Caki2 (cell line): ENCODE measurements at places on chromosomes 12 and 14. TPM values are rescaled to one million over a fixed set of nuclear protein-coding genes. Genes with fewer than 3 reads are reported as not detected.

DNA sequence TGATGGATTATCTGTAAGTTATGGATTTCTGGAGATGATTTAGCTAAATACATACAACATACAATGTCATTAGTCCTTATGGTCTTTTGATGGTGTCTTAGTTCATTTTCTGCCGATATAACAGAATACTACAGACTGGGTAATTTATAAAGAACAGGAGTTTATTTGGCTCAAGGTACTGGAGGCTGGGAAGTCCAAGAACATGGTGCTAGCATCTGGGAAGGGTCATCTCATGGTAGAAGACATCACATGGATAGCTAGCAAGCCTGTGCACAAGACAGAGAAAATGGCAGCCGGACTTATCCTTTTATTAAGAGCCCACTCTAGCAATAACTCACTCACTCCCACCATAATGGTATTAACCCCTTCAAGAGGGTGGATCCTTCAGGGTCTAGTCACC lies 24.2 kb downstream of the KLHL28 start:
- no peak for DNase-seq

Gene RPS6KL1
- 2.9 and 4.5 TPM in 2 replicates for total RNA-seq

GRCh38 chr12:62537551-62537950 lies 70.9 kb downstream of the MON2 start:
- peak; percentile 18 for DNase-seq

DNA sequence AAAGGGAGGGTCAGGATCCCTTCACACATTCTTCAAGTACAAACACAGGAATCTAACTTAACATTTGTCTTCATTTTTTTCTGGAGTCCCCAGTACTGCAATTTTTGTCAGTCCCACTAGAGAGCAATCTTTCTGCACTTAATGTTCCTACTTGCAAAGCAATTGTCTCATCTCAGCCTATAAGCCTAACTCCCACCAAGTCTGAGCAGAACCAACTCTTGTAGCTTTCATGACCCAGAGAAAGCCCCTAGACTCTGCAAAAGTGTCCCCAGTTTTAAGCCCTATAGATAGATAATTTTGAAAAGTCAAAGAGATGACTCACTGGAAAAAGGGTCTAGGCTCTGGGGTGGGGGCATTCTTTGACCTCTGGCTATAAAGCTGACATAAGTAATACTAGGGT lies 1.8 kb upstream of the ZBTB39 start:
- DNase-seq: peak; percentile 59

GRCh38 chr12:15427913-15428312 lies 105.6 kb downstream of the PTPRO start:
- no peak for DNase-seq

DNA sequence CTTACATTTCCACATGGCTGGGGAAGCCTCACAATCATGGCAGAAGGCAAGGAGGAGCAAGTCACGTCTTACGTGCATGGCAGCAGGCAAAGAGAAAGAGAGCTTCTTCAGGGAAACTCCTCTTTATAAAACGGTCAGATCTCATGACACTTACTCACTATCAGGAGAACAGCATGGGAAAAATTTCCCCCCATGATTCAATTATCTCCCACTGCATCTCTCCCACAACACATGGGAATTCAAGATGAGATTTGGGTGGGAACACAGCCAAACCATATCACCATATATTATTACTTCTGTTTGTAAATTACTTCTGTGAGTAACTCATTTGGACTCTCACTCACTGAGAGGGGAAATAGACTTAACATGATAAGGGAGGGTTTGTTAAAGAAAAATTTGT lies 1496.8 kb upstream of the TMEM132C start:
- no peak for DNase-seq

Gene KRT6A
- not detected in 2 replicates for total RNA-seq

Gene CHMP4A
- 23.3 and 52.2 TPM in 2 replicates for total RNA-seq

Gene CLECL1
- not detected in 2 replicates for total RNA-seq

GRCh38 chr14:101104485-101104884 lies 201.0 kb upstream of the RTL1 start:
- DNase-seq: no peak

DNA sequence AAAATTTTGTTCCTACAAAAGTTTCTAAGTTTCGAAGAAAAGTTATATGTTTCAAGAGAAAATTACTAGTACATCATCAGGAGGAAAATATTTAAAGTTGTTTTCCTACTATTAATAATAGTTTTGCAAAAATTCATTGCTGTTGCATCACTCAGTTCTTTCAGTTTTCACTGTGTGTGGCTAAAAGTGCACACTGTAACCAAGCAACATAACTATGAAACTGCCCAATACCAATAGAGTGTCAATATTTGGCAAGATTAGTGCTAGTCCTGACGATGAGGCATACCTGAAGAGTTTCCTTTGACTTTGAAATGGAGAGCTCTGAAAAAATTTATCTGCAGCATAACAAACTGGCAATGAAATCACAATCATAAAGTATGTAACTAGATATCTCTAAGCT lies 194.3 kb downstream of the CPNE8 start:
- no peak for DNase-seq
